CD4-positive, alpha-beta memory T cell (primary cell): ENCODE measurements at places on chromosomes 7 and 10. TPM values are rescaled to one million over a fixed set of nuclear protein-coding genes. Genes with fewer than 3 reads are reported as not detected.

KCNMA1 gene
- polyA plus RNA-seq = 0.26 TPM

GRCh38 chr7:117582219-117582704 lies 102.4 kb downstream of the CFTR start:
- DNase-seq = no peak

DNA sequence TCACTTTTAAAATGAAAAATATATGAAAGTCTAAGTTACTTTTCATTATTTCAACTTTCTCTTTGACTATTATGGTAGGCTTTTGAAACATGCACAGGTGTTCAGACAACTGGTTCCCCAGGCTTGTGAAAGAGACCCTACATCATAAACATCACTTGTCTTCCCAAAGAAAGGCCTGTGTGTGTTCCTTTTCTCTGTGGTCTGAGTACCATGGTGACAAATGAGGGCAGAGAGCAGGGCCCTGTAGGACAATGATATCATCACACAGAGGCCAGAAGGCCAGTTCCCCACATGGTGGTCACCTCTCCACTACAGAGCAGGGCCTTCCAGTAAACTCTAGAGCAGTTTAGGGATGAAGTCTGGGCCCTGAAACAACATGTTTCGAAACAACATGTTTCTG lies 288.8 kb downstream of the USP6NL start:
- DNase-seq = no peak

GRCh38 chr7:158083526-158084310 lies 503.9 kb downstream of the PTPRN2 start:
- no peak for DNase-seq

GRCh38 chr10:5648494-5649457 lies 17.6 kb downstream of the ASB13 start:
- no peak for DNase-seq

DNA sequence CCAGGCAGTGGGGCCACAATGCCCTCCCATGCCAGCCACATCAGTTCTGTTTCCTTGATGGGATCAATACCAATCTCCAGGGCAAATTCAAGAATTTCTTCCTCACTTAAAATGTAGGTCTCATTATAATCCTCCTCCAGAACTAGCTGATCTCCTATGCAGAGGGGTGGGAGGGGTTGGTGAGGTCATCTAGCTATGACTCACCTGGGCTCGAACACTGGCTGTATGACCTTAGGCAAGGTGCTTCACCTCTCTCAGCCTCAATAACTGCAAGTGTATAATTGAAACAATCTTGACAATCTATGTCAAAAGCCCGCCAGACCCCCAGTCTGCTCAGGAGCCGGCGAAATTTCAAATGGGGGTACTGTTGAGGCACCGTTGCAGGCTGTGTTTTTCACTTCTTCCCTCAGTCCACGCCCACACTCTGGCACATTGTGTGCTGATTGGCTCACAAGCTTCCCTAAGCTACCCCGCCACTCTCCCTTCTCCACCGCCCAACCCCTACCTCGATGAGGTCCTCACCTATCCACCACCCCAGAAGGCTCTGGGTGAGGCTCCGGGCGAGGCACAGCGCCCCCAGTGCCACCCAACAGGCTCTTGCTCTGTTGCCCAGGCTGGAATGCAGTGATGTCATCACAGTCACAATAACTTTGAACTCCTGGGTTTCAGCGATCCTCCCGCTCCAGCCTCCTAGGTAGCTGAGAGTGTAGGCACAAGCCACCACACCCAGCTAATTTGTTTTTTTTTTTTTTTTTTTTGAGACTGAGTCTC lies 70.5 kb downstream of the ZNF22 start:
- DNase-seq = no peak

GRCh38 chr10:88810196-88810961 lies 7.8 kb downstream of the LIPM start:
- DNase-seq = peak; percentile 50

DNA sequence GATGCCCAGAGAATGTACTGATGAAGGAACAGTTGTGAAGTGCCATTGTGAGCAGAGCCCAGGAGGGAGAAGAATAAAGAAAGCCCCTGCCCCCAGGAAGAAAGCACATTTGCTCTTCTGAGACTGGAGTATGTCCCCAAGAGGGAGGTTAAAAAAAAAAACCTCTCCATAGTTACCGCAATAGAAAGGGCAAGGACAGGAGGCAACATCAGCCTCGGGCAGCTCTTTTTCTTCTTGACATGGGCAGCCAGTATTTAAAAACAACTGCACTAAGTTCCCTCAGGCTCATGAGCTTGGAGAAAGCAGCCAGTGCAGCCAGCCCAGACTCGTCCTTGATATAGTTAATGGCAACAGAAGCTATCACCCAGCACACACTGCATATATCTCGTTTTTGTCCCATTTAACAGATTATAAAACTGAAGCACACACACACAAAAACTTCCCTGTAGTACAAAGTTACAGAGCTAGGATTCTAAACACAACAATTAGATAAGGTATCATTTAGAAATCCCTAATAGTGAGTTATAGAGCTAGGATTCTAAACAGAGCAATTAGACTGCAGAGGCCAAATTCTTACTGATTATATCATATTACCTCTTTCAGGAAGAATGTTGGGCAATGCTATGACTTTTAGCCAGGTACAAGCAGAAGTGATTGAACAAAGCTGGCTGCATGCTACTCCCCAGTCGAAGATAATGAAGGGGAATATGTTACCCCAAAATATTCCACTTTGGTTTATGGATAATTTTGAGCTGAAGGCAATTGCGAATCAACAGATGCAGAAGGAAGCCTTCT lies 823.5 kb downstream of the GRID1 start:
- DNase-seq = no peak

CYP2C18 gene
- polyA plus RNA-seq = not detected

DNA sequence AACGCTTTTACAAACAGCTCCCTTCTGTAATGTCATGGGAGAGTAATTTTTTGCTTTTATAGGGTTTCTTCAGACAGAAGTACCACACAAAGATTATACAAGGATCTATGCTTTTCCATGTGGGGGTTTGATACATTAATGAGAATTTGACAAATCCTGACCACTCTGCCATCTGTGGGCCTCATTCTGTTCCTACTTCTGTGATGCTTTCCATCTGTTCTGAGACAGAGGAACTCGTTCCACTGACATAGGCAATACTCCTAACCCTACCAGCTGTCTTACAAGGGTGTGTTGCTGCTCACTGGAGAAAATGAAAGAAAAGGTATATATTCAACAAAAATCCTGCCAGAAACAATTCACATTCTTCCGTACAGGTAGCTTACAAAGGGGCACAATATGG lies 59.4 kb upstream of the NAMPT start:
- no peak for DNase-seq

TUBB8 gene
- polyA plus RNA-seq = not detected

DNA sequence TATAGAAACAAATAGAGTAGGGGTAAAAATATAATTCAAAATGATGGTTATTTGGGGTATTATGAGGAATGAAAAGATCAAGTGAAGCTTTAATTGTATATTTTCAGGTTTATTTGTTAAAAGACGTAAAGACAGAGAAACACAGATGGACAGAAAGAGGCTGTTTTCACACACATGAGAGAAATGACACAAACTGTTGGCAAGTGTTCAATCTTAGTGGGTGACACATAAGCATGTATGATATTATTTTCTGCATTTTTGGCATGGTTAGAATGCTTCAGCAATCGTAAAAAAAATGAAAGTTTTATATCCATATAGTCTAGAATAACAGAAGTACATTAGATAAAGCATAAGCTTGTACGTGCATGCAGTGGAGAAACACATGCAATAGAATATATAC lies 464.4 kb upstream of the AKR1E2 start:
- DNase-seq = no peak

CTAGE15 gene
- polyA plus RNA-seq = not detected

GRCh38 chr7:81293806-81294205 lies 375.0 kb upstream of the SEMA3C start:
- DNase-seq = no peak

DNA sequence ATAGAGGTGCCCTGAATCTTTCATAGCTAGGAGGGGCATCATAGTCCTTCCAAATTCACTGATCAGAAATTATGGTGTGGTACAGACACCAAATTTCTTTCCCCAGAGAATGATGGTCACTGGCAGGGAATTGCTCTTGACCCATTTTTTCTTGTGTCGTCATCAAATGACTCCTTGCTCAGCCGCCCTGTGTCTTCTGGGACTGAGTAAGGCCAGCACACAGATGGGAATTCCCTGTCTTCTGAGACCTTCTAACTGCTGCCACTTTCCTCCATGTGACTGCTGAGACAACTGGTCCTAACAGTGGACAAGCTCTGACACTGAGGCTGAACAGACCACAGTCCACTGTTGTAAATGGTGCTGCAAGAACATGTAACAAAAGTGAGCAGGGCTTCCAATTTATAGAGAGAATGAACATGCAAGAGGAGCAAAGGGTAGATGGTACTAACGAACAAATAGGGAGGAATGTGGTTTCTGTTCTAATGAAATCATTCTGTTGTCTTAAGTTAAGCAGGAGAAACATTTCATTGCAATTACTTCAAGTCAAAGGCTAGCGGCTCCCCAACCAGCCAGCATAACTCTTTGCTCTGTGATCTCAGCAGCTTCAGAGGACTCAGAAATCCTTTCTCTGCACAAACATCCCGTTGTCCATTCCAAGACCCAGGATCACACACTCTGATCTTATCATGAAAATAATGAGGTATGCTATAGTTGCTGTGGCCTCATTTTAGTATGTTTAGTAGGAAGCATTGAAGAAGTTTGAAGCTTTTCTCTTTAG lies 235.9 kb upstream of the PRSS1 start:
- DNase-seq = no peak

GRCh38 chr10:132192076-132192975 lies 5.6 kb downstream of the DPYSL4 start:
- no peak for DNase-seq

DNA sequence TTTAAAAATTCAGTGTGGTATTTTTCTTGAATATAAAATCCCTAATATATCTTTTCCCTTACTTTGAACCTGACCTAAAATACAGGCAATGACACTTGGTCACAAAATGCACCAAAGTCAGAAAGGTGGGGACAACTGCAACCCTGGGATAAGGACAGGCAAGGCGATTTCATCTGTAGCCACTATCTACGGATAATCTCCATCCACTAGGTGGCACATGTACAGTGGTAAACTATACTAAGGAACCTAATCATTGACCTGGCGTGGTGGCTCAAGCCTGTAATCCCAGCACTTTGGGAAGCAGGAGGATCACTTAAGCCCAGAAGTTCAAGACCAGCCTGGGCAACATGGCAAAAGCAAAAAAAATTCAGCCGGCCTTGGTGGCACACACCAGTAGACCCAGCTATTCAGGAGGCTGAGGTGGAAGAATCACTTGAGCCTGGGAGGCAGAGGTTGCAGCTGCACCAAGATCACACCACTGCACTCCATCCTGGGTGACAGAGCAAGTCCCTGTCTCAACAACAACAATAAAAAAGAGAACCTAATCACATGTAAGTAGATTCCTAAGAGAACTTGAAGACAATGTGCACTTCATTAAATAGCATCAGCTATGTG lies 98.9 kb downstream of the KMT2C start:
- DNase-seq = peak; percentile 30

DNA sequence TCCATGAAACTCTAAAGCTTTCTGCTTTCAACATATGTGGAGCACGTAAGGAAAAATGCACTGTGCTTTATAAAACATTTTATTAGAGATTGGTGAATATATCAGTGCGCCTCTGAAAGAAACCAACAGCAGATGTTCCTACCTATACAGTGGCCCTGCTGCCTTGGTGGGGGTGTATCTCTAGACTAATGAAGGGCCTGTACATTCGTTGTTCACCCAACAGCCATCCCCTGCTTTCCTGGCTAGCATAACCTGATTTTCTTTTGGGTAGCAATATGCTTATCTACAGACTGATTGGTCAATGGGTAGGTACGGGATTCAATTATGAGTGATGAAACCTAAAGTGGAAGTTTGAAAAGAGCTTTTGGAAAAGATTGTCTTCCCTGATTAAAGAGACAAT lies 119.7 kb upstream of the FAM133B start:
- no peak for DNase-seq

DNA sequence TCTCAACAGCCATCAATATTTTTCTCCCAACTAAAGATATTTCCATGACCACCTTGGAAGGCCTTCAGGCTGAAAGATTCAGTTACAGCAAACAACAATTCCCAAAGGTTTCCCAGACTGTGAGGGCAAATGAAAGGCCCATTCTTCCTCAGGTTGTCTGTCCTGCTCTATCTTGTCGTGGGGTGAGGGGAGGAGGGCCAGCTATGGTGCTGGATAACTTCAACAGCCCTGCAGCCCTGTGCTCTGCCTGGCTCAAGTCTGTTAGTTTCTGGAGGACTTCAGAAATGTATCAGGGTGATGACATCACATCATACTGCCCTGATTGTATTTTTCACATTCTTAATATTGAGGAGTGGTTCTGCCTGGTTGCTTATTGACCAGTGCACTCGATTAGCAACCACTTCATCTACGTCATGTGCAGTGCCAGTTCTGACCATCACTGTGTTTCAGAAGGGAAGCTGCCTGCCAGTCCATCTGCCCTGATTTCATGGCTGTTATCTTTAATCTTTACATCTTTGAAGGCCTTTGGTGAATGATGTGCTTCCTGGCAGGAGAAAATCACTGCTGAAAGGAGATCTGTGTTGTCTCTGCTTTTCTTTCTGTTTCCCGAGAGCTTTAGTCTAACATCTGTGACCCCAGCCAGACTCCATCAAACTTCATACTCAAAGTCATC lies 135.5 kb downstream of the NRF1 start:
- no peak for DNase-seq

GRCh38 chr7:24201226-24201625 lies 82.8 kb upstream of the NPY start:
- no peak for DNase-seq

GRCh38 chr7:37096341-37096740 lies 352.3 kb downstream of the ELMO1 start:
- no peak for DNase-seq

DNA sequence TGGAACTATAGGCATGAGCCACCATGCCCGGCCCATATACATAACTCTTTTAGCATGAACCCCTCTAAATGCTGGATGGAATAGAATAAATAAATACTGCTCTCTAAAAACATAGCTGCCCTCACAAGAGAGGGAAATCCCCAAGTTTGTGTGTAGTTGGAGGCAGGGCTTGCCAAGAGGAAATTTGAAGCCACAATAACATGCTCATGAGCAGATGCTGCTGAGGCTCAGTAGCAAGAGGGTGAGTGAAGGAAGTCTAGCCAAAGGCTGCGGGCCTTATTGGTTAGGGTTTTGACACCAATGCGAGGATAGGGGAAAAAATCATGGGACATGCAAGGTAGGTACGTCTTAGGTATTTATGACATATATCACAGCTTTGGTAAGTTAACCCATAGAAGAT lies 17.3 kb downstream of the TPK1 start:
- DNase-seq = peak; percentile 72

- DNase-seq = no peak
Measured at GRCh38 chr7:37645282-37646050, 38.1 kb upstream of the GPR141 start.

GRCh38 chr10:78578929-78579328 lies 489.8 kb upstream of the ZMIZ1 start:
- DNase-seq = no peak

- peak; percentile 0 for DNase-seq
Measured at GRCh38 chr7:74253835-74254128, 417 bp downstream of the RFC2 start.

C10orf53 gene
- polyA plus RNA-seq = not detected
